NCI-H2171 (cell line): ENCODE measurements at places on chromosomes 5 and 9.

DNA sequence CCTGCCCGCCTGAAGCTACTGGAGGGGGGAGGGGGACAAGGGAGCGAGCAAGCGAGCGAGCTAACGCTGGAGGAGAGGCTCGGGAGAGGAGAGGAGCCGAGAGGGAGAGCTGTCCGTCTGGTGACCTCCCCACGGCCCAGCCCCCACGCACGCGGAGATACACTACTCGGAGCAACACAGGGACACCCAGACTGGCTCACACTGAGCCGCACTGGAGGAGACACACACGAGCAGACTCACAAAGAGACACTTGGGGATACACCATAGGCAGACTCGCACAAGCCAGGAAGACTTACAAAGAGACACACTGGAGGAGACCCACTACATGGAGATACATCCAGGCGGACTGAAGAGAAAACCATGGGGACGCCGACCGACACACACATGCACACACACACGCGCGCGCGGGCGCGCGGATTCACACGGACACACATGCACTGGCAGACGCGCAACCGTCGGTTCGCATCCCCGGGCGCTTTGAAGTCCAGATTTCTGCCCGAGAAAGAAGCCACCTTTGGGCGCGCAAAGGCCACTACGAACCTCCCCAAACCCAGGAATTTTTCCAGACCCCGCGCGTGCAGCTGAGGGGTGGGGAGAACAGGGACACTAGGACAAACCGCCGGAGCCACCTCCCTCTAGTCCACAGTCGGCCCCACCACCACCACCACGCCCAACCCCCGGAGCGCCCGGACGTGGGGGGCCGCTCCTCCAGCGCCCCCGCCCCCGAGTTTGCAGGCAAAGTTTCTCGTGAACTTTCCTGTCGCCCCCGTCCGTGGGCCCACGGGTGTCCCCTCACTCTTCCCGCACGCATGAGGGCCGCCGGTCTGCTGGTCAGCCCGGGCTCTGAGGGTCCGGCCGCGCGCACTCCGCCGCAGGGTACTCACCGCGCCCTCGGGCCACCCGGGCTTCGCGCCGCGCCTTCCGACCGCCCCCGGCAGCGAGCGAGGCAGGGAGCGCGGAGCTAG lies 571 bp downstream of the CNTFR start:
- DNase-seq, result no peak

GRCh38 chr9:108016446-108016845 lies 526.9 kb upstream of the KLF4 start:
- no peak for DNase-seq

GRCh38 chr9:131831380-131832165 lies 91.7 kb upstream of the RAPGEF1 start:
- DNase-seq, result no peak

DNA sequence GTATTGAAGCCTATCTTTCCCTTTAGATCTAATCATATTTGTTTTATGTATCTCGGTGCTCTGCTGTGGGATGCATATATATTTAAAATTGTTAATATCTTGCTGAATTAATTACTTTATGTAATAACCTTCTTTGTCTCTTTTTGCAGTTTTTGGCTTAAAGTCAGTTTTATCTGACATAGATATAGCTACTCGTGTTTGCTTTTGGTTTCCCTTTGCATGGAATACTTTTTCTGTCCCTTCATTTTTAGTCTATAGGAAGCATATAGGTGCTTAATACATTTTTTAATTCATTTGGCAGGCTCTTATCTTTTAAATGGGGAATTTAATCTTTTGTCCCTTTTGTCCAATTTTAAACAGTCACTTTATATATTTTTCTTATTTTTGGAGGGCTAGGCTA lies 360.6 kb upstream of the PRR16 start:
- DNase-seq, result no peak

DNA sequence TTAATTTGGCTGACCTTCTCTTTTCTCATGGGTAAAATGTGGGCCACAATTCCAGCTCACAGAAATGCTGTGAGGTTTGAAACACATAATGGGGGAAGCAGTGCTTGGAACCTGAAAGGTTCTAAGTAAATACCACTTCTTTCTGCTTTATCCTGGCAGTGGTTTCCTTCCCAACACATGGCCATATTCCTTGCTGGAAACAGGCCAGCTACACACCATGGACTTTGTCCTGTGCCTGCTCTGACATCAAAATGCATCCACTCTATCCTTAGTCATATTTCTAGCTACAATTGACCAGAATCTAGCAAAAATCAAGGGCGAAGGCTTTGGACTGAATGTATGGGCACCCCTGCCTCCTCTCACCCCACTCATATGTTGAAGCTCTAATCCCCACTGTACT lies 93.1 kb upstream of the TRPC7 start:
- no peak for DNase-seq
